Adrenal gland (tissue), 19 donors: ENCODE measurements at places on chromosomes 3 and 15. TPM values are rescaled to one million over a fixed set of nuclear protein-coding genes. Genes with fewer than 3 reads are reported as not detected.
A peak's percentile ranks its signal among the peaks of the same experiment; 100 is the strongest.

DNA sequence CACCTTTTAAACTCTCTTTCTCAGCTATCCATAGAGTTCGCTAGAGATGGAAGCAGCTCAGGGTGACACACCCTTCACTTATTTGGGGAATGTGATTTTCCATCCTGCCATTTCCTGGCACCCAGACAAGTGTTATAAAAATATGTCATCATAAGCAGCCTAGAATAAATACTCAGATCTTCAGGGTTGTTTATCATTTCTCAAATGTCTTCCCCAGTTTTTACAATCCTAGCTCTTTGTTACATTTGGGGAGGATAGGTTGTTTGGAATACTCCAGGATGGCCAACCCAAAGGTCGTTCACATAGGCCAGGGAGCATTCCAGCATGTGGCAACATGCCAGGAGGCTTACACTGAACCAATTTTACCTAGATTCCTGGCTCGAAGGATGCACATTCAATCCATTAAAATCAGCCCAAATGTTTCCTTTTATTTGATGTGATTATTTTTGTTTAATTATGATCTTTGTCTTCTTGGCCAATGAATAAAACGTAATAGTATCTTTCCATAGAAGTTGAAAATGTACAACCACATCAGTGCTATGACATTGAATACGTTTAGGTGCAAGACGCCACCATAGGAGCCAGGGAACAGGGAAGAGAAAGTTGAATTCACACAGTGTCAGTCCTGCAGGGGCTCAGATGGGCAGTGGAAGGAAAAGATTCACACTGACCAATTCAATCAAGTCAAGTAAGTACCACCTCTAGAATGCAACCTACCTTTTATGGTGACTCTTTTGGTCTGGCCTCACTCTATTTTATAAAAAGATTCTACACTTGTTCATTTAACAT lies 537.7 kb upstream of the MDFIC2 start:
- no peak overlapping the region for H3K27ac ChIP-seq
- no peaks in the 10 kb centered on the region for H3K4me1 ChIP-seq
- peak; percentile 62 for DNase-seq
- H3K27me3 ChIP-seq, result no peaks in the 10 kb centered on the region
- no peaks in the 10 kb centered on the region for H3K36me3 ChIP-seq

The CMSS1 gene
- polyA plus RNA-seq, result 75.6 TPM

GRCh38 chr15:73987681-73988444 lies 4.2 kb downstream of the STOML1 start:
- H3K27ac ChIP-seq, result no peak overlapping the region
- H3K4me1 ChIP-seq, result peaks cover 81% of the 10 kb centered on the region
- no peaks in the 10 kb centered on the region for H3K36me3 ChIP-seq
- no peaks in the 10 kb centered on the region for H3K27me3 ChIP-seq
- H3K4me3 ChIP-seq, result no peak overlapping the region

The DPPA2 gene
- polyA plus RNA-seq, result not detected

- H3K27me3 ChIP-seq, result peaks cover 4% of the 10 kb centered on the region
- H3K27ac ChIP-seq, result no peak overlapping the region
- no peak for DNase-seq
- no peaks in the 10 kb centered on the region for H3K36me3 ChIP-seq
- no peaks in the 10 kb centered on the region for H3K4me1 ChIP-seq
These were observed 25.7 kb upstream of the DYNC1LI1 start for GRCh38 chr3:32596282-32596908.

GRCh38 chr3:194810076-194810475 lies 124.4 kb downstream of the FAM43A start:
- H3K27me3 ChIP-seq, result no peaks in the 10 kb centered on the region
- H3K4me1 ChIP-seq, result no peaks in the 10 kb centered on the region
- no peak overlapping the region for H3K27ac ChIP-seq

- no peak overlapping the region for H3K27ac ChIP-seq
- H3K4me3 ChIP-seq, result no peak overlapping the region
- no peak for DNase-seq
- peaks cover 29% of the 10 kb centered on the region for H3K4me1 ChIP-seq
- H3K36me3 ChIP-seq, result peaks cover 38% of the 10 kb centered on the region
These were observed 3.8 kb downstream of the MPI start for GRCh38 chr15:74893627-74894026.

- no peak overlapping the region for H3K4me3 ChIP-seq
- no peaks in the 10 kb centered on the region for H3K27me3 ChIP-seq
- DNase-seq, result no peak
These were observed 20.9 kb downstream of the ASB7 start for GRCh38 chr15:100623301-100623700.

GRCh38 chr15:90479656-90480055 lies 50.1 kb upstream of the CRTC3 start:
- no peak overlapping the region for H3K27ac ChIP-seq
- H3K4me3 ChIP-seq, result no peak overlapping the region
- H3K4me1 ChIP-seq, result no peaks in the 10 kb centered on the region
- H3K36me3 ChIP-seq, result no peaks in the 10 kb centered on the region
- DNase-seq, result no peak

The MEIS2 gene
- polyA plus RNA-seq, result 38.4 TPM

DNA sequence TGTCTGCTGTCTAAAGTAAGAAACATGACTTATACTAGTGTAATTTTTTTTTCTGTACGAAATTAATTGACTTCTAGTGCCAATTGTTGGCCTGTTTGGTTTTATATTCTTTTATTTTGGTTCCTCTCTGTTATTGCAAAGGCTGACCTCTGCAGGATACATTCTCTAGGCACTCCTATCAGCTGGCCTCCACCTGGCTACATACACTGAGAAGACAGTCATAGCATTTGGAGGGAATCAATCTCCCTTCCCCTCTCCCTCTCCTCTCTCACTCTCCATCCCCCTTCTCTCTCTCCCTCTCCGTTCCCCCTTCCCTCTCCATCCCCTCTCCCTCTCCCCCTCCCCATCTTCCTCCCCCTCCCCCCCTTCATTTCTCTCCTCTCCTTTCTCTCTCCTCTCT lies 116.7 kb downstream of the MCTP2 start:
- H3K27me3 ChIP-seq, result no peaks in the 10 kb centered on the region
- H3K4me1 ChIP-seq, result no peaks in the 10 kb centered on the region
- H3K27ac ChIP-seq, result no peak overlapping the region
- no peaks in the 10 kb centered on the region for H3K36me3 ChIP-seq
- no peak overlapping the region for H3K4me3 ChIP-seq
- DNase-seq, result no peak

DNA sequence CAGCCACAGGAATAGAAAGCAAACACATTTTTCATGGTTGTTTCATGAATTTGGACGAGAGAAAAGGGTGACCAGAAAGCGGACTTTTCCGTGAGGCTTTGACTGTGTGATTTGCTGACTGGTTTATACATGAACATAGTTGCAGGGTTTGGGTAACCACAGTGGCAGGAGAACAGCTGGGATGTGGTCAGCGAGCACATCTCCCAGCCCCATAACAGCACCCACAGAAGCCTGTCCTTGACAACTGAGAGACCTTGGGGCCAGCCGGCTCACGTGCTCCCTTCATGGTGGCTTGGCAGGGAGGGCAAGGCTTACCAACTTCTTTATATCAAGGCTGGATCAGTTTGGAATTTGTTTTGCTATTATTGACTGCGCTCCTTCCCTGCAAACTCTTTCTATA lies 13.2 kb upstream of the RGMA start:
- no peak for DNase-seq
- no peak overlapping the region for H3K27ac ChIP-seq
- H3K4me1 ChIP-seq, result no peaks in the 10 kb centered on the region
- H3K4me3 ChIP-seq, result no peak overlapping the region
- no peaks in the 10 kb centered on the region for H3K36me3 ChIP-seq
- peaks cover 3% of the 10 kb centered on the region for H3K27me3 ChIP-seq

DNA sequence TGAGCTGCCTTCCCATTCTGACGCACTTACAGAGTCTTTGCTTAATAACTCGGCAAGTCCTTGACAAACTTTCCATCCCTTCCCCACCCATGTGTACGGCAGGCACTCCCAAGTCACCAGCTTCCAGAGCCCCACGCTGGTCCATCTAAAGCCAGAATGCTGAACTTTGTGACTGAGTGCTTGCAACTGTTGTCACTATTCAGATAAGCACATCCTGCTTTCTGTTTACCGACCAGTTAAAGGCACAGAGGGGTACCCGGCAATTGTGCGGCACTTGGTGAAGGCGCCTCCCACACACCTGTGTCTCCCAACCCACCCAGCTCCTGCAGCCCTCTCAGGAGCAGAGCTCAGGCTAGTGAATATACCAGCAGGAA lies 430.6 kb downstream of the FOXP1 start:
- H3K4me1 ChIP-seq, result no peaks in the 10 kb centered on the region
- H3K36me3 ChIP-seq, result no peaks in the 10 kb centered on the region
- DNase-seq, result no peak
- H3K27ac ChIP-seq, result no peak overlapping the region
- no peak overlapping the region for H3K4me3 ChIP-seq
- H3K27me3 ChIP-seq, result no peaks in the 10 kb centered on the region

DNA sequence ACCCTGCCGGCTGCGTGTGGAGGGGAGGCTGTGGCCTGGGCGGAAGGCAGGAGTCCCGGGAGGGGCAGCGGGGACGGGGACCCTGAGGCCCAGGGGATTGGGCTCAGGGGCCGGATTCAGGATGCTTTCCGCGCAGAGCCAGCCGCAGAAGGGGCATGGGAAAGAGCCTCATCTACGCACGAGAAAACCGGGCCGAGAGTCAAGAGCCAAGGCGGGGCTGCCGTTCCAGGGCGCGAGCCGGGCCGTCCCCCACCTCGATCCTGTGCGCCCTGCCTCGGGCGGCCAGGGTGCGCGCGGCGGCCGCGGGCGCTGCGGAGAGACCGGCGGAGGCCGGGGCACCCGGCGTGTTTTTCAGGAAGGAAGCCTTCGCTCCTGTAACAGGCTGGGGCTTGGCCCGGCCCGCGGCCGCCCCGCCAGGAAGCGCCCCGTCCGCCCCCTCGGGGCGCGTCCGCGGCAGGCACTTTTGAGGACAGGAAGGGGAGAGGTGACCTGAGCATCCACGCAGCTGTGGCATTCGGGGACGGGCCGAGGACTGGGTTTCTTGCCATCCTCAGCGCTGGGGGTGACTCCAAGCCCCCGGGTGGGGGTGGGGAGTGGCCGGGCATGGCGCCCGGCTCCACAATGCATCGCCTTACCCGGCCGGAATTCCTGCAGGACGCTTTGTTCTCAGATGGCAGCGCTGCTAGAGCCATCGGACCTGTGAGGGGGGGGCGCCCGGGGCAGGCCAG lies 62.3 kb upstream of the GATA2 start:
- H3K27me3 ChIP-seq, result peaks cover 25% of the 10 kb centered on the region
- DNase-seq, result peak; percentile 35
- no peaks in the 10 kb centered on the region for H3K4me1 ChIP-seq
- H3K36me3 ChIP-seq, result no peaks in the 10 kb centered on the region
- H3K27ac ChIP-seq, result no peak overlapping the region
